Activated T-helper 1 cell treated with anti-CD3 and anti-CD28 coated beads, Interleukin-12 subunit alpha, Interleukin-12 subunit beta, Interleukin-2, Interleukin-4 antibody, amounts not matched to agents 30 ng/mL and 10 ng/mL and 1 ng/mL, durations not matched to agents 14 hours and 24 hours and 36 hours (primary cell): ENCODE measurements at places on chromosomes 3 and 15. TPM values are rescaled to one million over a fixed set of nuclear protein-coding genes. Genes with fewer than 3 reads are reported as not detected.

- no peaks in the 10 kb centered on the region for H3K36me3 ChIP-seq
- no peaks in the 10 kb centered on the region for H3K4me1 ChIP-seq
- H3K4me3 ChIP-seq: no peak overlapping the region
- no peak for DNase-seq
- H3K27ac ChIP-seq: no peak overlapping the region
Observed at GRCh38 chr3:70231266-70231701, 81.2 kb downstream of the MDFIC2 start.

GRCh38 chr3:133448478-133449122, 48.7 kb downstream of the BFSP2 start:
- H3K4me1 ChIP-seq: peaks cover 34% of the 10 kb centered on the region
- H3K36me3 ChIP-seq: no peaks in the 10 kb centered on the region
- peaks cover 2% of the 10 kb centered on the region for H3K27me3 ChIP-seq
- peak overlapping the region; percentile 80 for H3K27ac ChIP-seq

GRCh38 chr15:81959196-81959595, 86.6 kb downstream of the MEX3B start:
- no peaks in the 10 kb centered on the region for H3K4me1 ChIP-seq
- no peak for DNase-seq
- no peak overlapping the region for H3K4me3 ChIP-seq
- no peak overlapping the region for H3K27ac ChIP-seq
- no peaks in the 10 kb centered on the region for H3K27me3 ChIP-seq
- no peaks in the 10 kb centered on the region for H3K36me3 ChIP-seq

MAGI1 gene
- total RNA-seq: 0.69 and 0.75 TPM in 2 replicates

GRCh38 chr3:172511783-172512762, 11.2 kb downstream of the TNFSF10 start:
- peak; percentile 69 for DNase-seq
- H3K4me1 ChIP-seq: peaks cover 98% of the 10 kb centered on the region
- H3K27me3 ChIP-seq: no peaks in the 10 kb centered on the region
- H3K36me3 ChIP-seq: peaks cover 90% of the 10 kb centered on the region

GRCh38 chr15:92714077-92714476, 58.5 kb upstream of the FAM174B start:
- H3K4me1 ChIP-seq: peaks cover 10% of the 10 kb centered on the region
- H3K36me3 ChIP-seq: no peaks in the 10 kb centered on the region
- H3K27me3 ChIP-seq: peaks cover 33% of the 10 kb centered on the region
- no peak for DNase-seq
- no peak overlapping the region for H3K27ac ChIP-seq
- peak overlapping the region; percentile 59 for H3K4me3 ChIP-seq

TMCO5A gene
- not detected in 2 replicates for total RNA-seq

DNA sequence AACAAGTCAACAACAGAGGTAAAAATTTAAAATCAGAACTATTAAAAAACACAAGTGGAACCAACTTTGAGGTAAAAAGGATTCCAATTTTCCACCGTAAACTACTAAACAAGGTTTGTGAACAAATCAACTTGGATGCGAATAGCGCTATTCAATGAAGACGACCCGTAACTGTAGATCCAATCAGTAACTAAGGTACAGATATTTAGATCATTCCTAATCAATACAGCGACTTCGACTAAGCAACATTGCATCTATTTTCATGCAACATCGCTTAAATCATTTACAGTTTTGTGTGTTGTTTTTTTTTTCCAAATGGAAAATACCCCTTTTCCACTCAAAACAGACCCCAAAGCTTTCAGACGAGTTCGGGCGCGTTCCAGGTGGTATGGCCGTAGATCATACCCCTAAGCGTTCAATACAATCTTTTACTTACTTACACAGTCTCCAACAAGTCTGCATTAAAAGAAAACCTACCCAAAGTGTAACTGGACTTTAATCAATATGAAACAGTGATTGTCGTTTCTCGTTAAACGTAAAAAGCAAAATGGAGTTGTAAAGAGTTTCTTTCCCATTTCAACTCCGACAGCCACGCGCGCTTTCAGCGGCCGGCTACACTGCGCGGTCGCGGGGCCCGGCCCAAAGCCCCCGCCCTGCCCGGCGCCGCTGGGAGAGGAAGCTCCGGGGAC, 786 bp downstream of the RHOA start:
- no peak for DNase-seq
- H3K27ac ChIP-seq: peak overlapping the region; percentile 93
- peaks cover 23% of the 10 kb centered on the region for H3K36me3 ChIP-seq

DNA sequence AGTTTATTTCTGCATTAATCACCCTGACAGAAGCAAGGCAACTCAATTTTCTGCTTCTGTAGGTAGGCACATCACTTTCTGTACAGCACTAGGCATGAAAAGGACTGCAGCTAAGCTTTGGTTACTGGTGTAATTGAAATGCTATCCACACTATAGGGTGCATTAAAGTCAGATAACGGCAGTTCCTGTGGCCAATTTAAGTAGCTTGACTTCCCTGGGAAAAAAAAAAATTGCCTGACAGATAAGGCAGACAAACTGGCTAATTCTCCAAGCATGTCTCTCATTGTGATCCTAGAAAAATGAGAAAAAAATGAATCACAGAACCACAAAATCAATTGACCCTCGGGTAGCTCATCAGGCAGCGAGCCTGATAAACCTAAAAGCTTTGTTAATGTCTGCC, 151.4 kb downstream of the MEIS2 start:
- H3K36me3 ChIP-seq: no peaks in the 10 kb centered on the region
- DNase-seq: no peak
- no peaks in the 10 kb centered on the region for H3K4me1 ChIP-seq
- H3K27me3 ChIP-seq: peaks cover 2% of the 10 kb centered on the region
- H3K4me3 ChIP-seq: no peak overlapping the region

- H3K4me1 ChIP-seq: no peaks in the 10 kb centered on the region
- no peak for DNase-seq
- peaks cover 6% of the 10 kb centered on the region for H3K27me3 ChIP-seq
- no peaks in the 10 kb centered on the region for H3K36me3 ChIP-seq
- H3K27ac ChIP-seq: no peak overlapping the region
- H3K4me3 ChIP-seq: no peak overlapping the region
Observed at GRCh38 chr3:150105886-150106612, 135.4 kb upstream of the PFN2 start.

POLQ gene
- 29.0 and 30.1 TPM in 2 replicates for total RNA-seq

GRCh38 chr15:66212563-66212921, 41.0 kb downstream of the MEGF11 start:
- no peak overlapping the region for H3K4me3 ChIP-seq
- DNase-seq: no peak
- H3K27ac ChIP-seq: no peak overlapping the region
- H3K4me1 ChIP-seq: no peaks in the 10 kb centered on the region
- H3K36me3 ChIP-seq: no peaks in the 10 kb centered on the region
- H3K27me3 ChIP-seq: peaks cover 17% of the 10 kb centered on the region

GRCh38 chr3:71152892-71153265, 430.6 kb downstream of the FOXP1 start:
- no peak for DNase-seq
- H3K27me3 ChIP-seq: peaks cover 30% of the 10 kb centered on the region
- H3K4me3 ChIP-seq: no peak overlapping the region
- H3K36me3 ChIP-seq: peaks cover 2% of the 10 kb centered on the region
- no peak overlapping the region for H3K27ac ChIP-seq

GOLGA8R gene
- total RNA-seq: 1.9 and 2.8 TPM in 2 replicates

DNA sequence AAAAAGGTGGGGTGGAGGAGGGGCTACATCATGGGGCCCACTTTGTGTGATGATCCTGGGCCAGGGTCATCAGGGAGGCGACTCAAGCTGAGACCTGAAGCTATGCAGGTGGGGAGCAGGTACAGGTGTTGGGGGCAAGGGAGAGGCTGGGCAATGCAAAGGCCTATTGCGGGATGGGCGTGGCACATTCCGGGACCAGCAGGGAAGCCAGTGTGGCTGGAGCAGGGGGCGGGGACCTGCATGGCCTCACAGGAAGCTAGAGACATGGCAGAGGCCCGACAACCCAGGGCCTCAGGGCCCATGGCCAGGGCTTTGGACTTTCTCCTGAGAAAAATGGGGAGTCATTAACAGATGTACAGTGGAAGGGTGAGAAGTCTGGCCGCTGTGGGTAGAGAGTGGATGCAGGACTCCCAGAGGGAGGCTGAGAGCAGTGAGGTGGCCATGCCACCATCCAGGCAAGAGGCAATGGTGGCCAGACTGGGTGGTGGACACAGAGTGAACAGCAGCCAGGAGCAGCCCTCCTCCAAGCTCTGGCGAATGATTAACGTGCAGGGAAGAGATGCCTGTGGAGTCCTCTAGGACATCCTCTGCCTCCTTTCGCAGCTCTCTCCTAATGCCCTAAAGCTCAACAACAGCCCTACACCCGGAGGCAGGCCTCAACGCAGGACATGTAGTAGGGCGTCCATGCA, 122.6 kb upstream of the ATP2B2 start:
- no peak overlapping the region for H3K4me3 ChIP-seq
- no peaks in the 10 kb centered on the region for H3K4me1 ChIP-seq
- no peak overlapping the region for H3K27ac ChIP-seq
- no peaks in the 10 kb centered on the region for H3K27me3 ChIP-seq
- DNase-seq: no peak

DNA sequence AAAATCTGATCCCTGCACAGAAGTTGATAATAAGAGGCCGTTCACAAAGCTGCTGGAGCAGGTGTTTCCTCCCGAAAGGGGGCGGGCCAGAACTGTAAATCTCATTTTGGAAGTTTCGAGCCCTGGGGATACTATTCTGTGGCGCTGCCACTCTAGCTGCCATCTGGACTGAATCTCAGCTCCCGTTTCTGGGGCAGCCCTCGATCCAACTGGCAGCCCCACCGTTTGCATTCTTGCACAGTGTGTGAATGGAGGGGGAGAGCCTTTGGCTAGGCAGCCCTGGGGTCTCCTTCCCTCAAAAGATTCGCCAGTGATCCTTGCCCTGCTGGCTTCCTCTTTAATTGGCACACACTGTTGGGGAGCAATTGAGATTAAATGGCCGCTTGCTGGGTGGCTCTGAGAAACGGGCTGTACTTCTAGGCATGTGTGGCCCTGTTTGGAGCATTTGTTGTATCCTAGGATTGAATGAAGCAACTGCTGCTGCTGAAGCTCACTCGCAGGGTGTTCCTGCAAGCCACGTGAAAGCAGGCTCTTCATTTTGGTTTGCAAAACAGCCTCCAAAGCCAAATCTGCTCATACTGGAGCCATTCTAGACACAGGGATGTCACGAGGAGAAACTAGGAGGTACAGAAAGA, 57.2 kb upstream of the TOPAZ1 start:
- peaks cover 10% of the 10 kb centered on the region for H3K27me3 ChIP-seq
- H3K27ac ChIP-seq: no peak overlapping the region
- H3K4me1 ChIP-seq: no peaks in the 10 kb centered on the region
- H3K36me3 ChIP-seq: no peaks in the 10 kb centered on the region

DNA sequence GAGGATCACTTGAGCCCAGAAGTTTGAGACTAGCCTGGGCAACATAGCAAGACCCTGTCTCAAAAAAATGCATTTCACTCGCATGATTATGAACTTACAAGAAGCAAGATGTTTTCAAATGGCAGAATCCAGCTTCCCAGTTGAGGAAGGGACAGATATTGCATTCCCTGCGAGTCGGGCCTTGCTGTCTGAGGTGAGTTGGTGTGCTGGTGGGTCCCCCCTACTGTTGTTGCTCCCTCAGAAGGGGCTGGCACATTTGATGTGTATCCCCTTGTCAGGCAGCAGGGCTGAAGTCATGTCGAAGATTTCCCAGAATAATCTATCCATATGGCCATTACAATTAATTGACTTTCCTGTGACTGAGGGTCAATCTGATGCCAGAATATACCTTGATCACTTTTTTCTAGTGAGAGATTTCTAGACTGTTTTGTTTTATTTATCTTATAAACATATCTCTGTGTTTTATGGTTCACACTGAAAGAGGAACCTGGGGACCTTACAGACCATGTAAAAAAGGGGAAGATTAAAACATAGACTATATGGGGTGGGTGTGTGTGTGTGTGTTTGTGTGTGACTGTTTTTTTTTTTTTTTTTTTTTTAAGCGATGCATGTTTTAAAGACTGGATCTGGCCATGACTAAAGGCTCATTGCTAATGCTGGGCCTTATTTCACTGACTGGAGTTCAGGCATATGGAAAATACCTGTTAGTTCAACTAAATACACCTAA, 112.1 kb upstream of the MRPS22 start:
- no peak overlapping the region for H3K27ac ChIP-seq
- peaks cover 2% of the 10 kb centered on the region for H3K27me3 ChIP-seq
- H3K4me3 ChIP-seq: no peak overlapping the region
- no peak for DNase-seq

FGD5 gene
- total RNA-seq: not detected in 2 replicates

DNA sequence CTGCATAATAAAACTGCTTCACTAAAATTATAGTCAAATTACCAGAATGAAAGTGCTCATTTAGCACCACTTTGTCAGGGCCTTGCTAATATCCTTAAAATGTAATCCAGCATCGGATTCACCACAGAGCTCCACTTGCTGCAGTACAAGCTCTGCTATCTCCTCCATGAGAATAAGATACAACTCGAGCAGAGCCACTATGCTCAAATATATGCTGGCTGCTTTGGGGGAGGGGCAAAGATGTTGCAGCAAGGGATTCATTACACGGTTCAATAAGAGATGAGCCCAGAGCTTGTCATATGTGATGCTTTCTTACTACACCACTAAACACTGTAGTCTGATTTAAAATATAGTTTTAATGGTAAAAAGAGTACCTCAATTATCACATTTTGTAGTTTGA, 72.2 kb downstream of the DLG1 start:
- H3K27ac ChIP-seq: no peak overlapping the region
- peaks cover 28% of the 10 kb centered on the region for H3K4me1 ChIP-seq
- no peak for DNase-seq
- peaks cover 2% of the 10 kb centered on the region for H3K36me3 ChIP-seq

DNA sequence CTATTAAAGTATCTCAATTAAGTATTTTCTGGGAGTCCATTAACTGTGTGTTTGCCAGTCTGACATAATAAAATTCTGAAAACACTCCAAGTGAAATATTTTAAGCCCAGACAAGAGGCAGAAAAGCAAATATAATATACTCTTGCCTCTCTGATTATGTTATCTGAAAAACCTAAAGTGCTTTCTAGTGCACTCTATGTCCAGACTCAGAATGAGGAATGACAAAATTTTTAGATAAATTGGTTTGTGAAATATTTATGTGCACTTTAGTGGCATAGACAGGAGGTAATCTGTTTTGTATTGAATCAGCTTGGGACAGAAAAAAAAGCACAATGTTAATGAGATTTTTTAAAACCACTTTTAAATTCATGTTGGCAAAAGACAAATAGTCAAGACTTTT, 508.2 kb upstream of the SUCLG2 start:
- no peak for DNase-seq
- no peak overlapping the region for H3K4me3 ChIP-seq
- no peaks in the 10 kb centered on the region for H3K36me3 ChIP-seq
- H3K4me1 ChIP-seq: no peaks in the 10 kb centered on the region
- no peaks in the 10 kb centered on the region for H3K27me3 ChIP-seq
